ENCODE measurements at places on chromosomes 1 and 21.

GRCh38 chr1:37862330-37862729, 2.9 kb upstream of the MTF1 start:
- no peak for DNase-seq

- no peak for DNase-seq
These were observed 291.2 kb upstream of the LYPLAL1 start for GRCh38 chr1:218882454-218882853.

DNA sequence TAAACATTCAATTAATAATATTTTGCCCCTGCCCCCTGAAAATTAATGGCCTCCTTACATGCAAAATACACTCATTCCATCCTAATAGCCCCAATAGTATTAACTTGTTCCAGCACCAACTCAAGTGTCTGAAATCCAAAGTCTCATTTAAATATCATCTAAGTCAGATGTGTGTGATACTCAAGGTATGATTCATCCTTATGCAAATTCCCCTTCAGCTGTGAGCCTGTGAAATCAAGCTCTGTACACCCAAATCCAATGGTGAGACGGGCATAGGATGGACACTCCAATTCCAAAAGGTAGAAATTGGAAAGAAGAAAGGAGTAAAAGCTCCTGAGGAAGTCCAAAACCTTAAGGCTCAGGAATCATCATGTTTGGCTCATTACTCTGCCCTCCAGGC, 83.5 kb downstream of the HHAT start:
- no peak for DNase-seq

GRCh38 chr21:46226920-46227599, 1.5 kb downstream of the LSS start:
- DNase-seq: no peak
